HT-29 (cell line): ENCODE measurements at places on chromosomes 12 and 14. TPM values are rescaled to one million over a fixed set of nuclear protein-coding genes. Genes with fewer than 3 reads are reported as not detected.

- no peak for DNase-seq
Observed at GRCh38 chr12:95224202-95225170, 6.9 kb downstream of the VEZT start.

- no peak for DNase-seq
Observed at GRCh38 chr12:54692353-54692752, 44.2 kb upstream of the DCD start.

Gene KRT73
- not detected in 2 replicates for total RNA-seq

Gene SOX5
- 0.57 TPM in 1 of 2 replicates, not detected in the other for total RNA-seq

- no peak for DNase-seq
Observed at GRCh38 chr12:51011955-51012354, 14.2 kb downstream of the SLC11A2 start.

- DNase-seq, result no peak
Observed at GRCh38 chr14:75980856-75981255, 939 bp downstream of the TGFB3 start.

Gene B4GALNT3
- 25.5 and 30.8 TPM in 2 replicates for total RNA-seq

DNA sequence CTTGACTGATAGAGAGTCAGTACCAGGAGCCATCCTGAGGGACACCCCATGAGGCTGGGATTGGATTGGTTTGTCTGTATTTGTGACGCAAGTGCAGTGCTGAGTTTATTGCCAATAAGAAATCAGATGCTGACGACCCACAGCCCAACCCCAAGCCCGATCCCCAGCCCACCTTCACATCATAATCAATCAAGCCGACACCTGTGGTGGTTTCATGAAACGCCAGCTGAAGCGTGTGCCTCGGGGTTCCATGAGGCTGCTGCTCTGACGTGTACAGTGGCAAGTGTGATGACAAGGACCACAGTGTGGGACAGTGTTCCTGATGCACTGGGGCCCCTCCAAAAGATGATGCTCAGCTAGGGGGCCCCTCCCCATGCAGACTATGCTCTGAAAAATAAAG lies 62.1 kb upstream of the C14orf180 start:
- DNase-seq, result no peak

DNA sequence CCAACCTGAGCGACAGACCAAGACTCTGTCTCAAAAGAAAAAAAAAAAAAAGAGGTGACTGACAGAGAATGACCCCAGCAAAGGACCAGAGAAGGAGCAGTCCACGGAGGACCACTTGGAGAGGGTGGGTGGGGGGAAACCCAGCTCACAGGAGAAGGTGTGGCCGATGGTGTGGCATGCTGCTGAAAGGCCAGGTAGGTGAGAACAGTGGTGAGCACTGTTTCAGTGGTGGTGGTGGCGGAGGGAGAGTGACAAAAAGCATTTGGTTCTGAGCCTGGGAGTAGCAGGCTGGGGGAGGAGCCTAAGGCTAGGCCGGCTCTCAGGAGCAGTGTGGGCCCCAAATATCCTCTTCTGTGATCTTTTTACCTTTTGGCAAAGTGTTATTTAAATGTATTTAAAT lies 63.8 kb downstream of the IRF2BPL start:
- DNase-seq, result no peak

DNA sequence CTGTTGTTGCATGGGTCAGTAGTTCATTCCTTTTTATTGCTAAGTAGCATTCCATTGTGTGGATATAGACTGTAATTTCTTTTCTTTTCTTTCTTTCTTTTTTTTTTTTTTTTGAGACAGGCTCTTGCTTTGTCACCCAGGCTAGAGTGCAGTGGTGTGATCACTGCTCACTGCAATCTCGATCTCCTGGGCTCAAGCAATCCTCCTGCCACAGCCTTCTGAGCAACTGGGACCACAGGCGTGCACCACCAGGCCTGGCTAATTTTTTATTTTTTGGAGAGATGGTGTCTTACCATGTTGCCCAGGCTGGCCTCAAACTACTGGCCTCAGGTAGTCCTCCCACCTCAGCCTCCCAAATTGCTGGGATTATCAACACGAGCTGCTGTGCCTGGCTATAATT lies 5.2 kb downstream of the ATP6V0A2 start:
- DNase-seq, result no peak

- no peak for DNase-seq
Observed at GRCh38 chr12:93065896-93066295, 136.8 kb upstream of the EEA1 start.

GRCh38 chr12:41681898-41682297 lies 462.8 kb downstream of the GXYLT1 start:
- DNase-seq, result no peak

Gene ITGA5
- not detected in 2 replicates for total RNA-seq

Gene DTX1
- not detected in 2 replicates for total RNA-seq

Gene POTEM
- 0.10 TPM in 1 of 2 replicates, not detected in the other for total RNA-seq

DNA sequence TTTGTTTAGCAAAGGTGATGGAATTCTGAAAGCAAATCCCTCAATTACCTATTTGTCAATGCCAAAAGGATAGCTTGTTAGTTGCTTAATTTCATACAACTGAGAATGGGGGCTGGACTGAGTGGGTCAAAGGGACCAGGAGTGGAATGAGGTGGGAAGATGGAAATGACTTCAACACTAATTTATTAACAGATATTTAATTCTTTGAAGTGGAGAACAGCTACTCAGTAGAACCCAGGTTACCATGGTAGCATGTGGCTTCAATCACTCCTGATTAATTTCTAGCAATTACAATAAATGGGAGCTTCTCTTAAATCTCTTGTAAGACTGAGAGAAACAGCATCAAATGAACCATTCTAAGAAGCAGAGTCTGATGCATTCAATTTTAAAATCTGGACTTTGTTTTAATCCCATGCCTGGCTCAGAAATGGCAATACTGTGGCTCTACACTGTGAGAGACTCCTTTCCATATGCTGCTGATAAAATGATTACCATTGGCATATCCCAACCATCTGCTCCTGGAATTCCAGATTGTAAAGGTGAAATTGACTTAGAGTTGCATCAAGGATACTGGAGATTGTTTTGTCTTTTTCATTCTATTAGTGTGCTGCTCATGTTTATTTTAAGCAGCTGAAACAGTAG lies 607.8 kb downstream of the SNAPC1 start:
- DNase-seq, result no peak

- DNase-seq, result peak; percentile 74
Observed at GRCh38 chr12:80269803-80270552, 170.6 kb downstream of the OTOGL start.

GRCh38 chr14:103346286-103346685 lies 12.2 kb downstream of the EIF5 start:
- DNase-seq, result no peak

DNA sequence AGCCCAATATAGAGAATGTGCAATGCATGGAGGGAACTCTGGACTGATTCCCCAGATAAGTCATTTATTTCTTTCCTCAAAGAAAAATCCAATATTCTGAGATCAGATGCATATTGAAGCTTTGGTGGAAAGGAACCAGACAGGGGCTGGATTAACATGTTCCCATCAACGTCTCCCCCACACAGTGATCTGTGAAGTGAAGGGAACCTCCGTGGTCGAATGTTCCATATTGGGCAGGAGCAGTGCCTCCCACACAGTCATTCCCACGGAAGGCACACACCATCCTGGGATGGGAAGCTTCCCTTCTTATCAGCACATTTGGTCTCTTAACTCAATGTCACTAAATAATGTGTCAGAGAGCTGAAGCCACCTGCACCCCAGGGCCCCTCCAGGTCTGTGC lies 247.1 kb downstream of the BCL11B start:
- DNase-seq, result no peak

DNA sequence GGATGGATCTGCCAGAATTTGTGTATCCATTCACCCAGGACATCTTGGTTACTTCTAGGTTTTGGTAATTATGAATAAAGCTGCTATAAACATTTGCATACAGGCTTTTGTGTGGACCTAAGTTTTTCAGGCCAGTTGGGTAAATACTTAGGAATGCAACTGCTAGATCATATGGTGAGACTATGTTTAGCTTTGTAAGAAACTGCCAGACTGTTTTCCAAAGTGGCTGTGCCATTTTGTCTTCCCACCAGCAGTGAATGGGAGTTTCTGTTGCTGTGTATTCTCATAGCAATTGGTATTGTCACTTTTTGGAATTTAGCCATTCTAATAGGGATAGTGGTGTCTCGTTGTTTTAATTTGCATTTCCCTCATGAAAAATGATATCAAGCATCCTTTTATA lies 133.0 kb downstream of the KIF26A start:
- DNase-seq, result no peak

Gene ABHD12B
- not detected in 2 replicates for total RNA-seq

- DNase-seq, result no peak
Observed at GRCh38 chr12:109752117-109753053, 38.8 kb downstream of the FAM222A start.

Gene TMPRSS12
- not detected in 2 replicates for total RNA-seq

GRCh38 chr12:124565656-124566160 lies 1.7 kb downstream of the NCOR2 start:
- no peak for DNase-seq

- DNase-seq, result peak; percentile 19
Observed at GRCh38 chr12:71900091-71900490, 38.6 kb upstream of the TPH2 start.

GRCh38 chr12:104006929-104007328 lies 41.3 kb downstream of the TDG start:
- peak; percentile 15 for DNase-seq

- DNase-seq, result no peak
Observed at GRCh38 chr12:14782756-14783155, 20.5 kb downstream of the WBP11 start.

Gene RERGL
- not detected in 2 replicates for total RNA-seq

Gene CMA1
- not detected in 2 replicates for total RNA-seq

DNA sequence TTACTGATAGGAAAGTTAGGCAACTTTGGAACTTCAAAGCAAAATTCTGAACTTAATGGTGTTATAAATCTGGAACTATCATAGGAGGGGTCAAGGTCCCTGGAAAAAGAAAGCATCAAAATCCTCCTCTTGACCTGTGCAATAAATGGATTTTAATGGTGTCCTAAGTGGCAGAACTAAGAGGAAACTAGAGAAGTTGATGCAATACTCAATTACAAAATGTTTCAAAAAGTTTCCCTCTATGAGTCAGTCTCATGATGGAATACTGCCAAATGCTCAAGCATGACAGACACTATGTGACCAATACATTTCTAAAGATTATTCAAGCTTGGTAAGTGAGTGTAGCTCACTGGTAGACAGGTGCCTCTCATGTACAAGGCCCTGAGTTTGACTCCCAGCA lies 47.7 kb upstream of the ERGIC2 start:
- peak; percentile 40 for DNase-seq

Gene NT5DC3
- 7.9 and 9.0 TPM in 2 replicates for total RNA-seq

- no peak for DNase-seq
Observed at GRCh38 chr12:1878695-1879094, 39.8 kb downstream of the CACNA2D4 start.

- DNase-seq, result no peak
Observed at GRCh38 chr14:52026017-52026660, 36.8 kb downstream of the RTRAF start.

GRCh38 chr12:27212861-27213260 lies 31.2 kb upstream of the STK38L start:
- DNase-seq, result no peak

Gene CD69
- not detected in 2 replicates for total RNA-seq

Gene CNTN1
- total RNA-seq, result not detected in 2 replicates

GRCh38 chr14:52954346-52955214 lies 3.7 kb upstream of the FERMT2 start:
- no peak for DNase-seq

- peak; percentile 38 for DNase-seq
Observed at GRCh38 chr12:18690653-18691052, 47.2 kb downstream of the PLCZ1 start.

Gene TSPAN11
- total RNA-seq, result not detected in 2 replicates

GRCh38 chr14:43853541-43853940 lies 653.5 kb downstream of the FSCB start:
- no peak for DNase-seq

DNA sequence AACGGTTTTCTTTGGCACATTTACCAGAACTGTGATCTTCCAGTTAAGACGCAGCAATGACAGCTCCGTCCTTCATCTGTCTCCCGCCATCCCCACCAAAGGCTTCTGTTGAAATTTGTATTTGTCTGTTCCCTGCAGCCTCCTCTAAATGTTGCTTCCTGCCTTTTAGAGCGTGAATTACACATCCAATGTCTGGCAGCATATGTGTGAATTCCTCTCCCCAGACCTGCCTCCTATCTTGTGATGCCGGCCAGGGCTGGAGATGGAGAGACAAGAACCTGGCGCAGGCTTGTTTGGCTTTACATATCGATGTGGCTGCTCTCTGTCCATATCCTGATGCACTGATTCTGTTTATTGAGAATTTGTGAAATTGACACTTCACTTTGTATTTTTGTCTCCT lies 738.4 kb upstream of the TMEM132C start:
- DNase-seq, result no peak

Gene SLC25A47
- total RNA-seq, result 0.18 and 0.37 TPM in 2 replicates

Gene KRT5
- total RNA-seq, result not detected in 2 replicates

GRCh38 chr14:51969852-51970540 lies 19.4 kb upstream of the RTRAF start:
- no peak for DNase-seq

Gene ANHX
- not detected in 2 replicates for total RNA-seq

Gene PPTC7
- 3.7 and 6.1 TPM in 2 replicates for total RNA-seq

- DNase-seq, result no peak
Observed at GRCh38 chr14:68959035-68959434, 20.1 kb downstream of the ACTN1 start.

Gene GALNT6
- 6.1 and 16.3 TPM in 2 replicates for total RNA-seq

GRCh38 chr12:108964371-108965352 lies 56.2 kb downstream of the SVOP start:
- DNase-seq, result no peak

DNA sequence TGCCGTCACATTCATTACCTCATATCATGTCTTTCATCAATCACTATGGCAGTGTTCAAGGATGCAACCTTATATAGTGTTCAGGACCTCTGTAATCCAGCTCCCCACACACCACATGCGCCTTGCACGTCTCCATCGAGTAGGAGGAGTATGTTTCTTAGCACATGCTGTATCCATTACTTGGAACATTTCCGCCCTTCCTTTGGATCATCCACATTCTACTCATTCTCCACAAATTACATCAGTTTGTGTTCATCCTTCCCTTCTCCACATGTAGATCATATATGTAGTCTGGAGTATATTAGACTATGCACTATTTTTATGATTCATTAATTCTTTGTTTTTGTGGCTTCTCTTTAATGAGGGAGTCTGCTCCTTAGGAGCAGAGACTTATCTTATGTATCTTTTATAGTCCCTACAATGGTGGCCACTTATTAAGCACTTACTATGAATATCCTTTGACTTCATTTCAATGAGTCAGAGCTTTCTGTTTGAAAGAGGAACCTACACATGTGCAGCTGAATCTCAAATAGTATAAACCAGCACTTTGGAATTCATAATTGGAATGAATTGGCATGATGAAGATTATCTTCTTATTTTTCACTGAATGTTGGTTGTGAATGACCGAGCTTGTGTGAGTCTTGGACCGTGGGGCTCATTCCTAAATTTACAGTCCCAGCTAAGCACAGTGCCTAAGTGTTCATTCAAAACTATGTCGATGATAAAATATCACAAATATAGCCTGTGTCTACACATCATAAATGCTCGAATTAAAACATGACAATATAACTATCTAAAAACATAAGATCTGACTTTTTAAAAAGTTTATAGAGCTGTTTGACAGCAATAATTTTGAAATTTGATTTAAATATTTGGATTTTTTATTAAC lies 30.2 kb upstream of the NPAS3 start:
- DNase-seq, result no peak

- DNase-seq, result no peak
Observed at GRCh38 chr14:54435500-54435981, 5.6 kb downstream of the CNIH1 start.

- DNase-seq, result no peak
Observed at GRCh38 chr14:75236467-75236866, 42.2 kb upstream of the FOS start.

- no peak for DNase-seq
Observed at GRCh38 chr12:11238275-11238674, 31.2 kb downstream of the PRB3 start.

- no peak for DNase-seq
Observed at GRCh38 chr12:124774462-124775167, 89.0 kb downstream of the SCARB1 start.
